Caco-2 (cell line): ENCODE measurements at places on chromosomes 12 and 14. TPM values are rescaled to one million over a fixed set of nuclear protein-coding genes. Genes with fewer than 3 reads are reported as not detected.
A peak's percentile ranks its signal among the peaks of the same experiment; 100 is the strongest.

DNA sequence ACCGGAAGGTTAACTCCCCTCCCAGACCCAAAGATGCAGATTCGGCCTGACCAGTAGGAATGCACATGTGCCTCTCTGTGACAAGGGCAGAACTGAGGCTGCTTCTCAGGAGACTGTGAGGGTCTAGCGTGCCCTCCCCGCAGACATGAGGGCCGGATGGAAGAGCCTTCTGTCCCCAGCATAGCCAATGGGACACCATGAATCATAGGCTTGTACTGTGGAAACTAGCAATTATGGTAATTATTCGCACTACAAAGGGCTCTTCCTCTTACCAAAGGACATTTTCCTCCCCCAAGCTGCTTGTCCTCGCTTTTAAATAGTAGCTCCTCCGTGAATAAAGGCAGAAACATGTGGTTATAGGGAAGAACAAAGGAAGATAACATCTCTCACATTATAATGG, 6.2 kb downstream of the COA8 start:
- no peaks in the 10 kb centered on the region for H3K36me3 ChIP-seq
- H3K4me3 ChIP-seq: no peak overlapping the region
- H3K27me3 ChIP-seq: no peaks in the 10 kb centered on the region
- no peaks in the 10 kb centered on the region for H3K4me1 ChIP-seq

- no peak overlapping the region for H3K4me3 ChIP-seq
- peak; percentile 43 for DNase-seq
- peak overlapping the region; percentile 70 for H3K27ac ChIP-seq
- H3K4me1 ChIP-seq: peaks cover 52% of the 10 kb centered on the region
- no peaks in the 10 kb centered on the region for H3K27me3 ChIP-seq
Observed at GRCh38 chr12:52238916-52239646, 6.0 kb downstream of the KRT7 start.

GRCh38 chr14:102504328-102504999, 5.1 kb downstream of the ANKRD9 start:
- no peak for DNase-seq
- peaks cover 10% of the 10 kb centered on the region for H3K4me1 ChIP-seq
- no peaks in the 10 kb centered on the region for H3K36me3 ChIP-seq
- H3K27ac ChIP-seq: no peak overlapping the region

GRCh38 chr12:54988402-54989054, 4.0 kb upstream of the TESPA1 start:
- DNase-seq: no peak
- no peaks in the 10 kb centered on the region for H3K4me1 ChIP-seq
- H3K27me3 ChIP-seq: no peaks in the 10 kb centered on the region; the same call in 1 of the 2 replicates

DNA sequence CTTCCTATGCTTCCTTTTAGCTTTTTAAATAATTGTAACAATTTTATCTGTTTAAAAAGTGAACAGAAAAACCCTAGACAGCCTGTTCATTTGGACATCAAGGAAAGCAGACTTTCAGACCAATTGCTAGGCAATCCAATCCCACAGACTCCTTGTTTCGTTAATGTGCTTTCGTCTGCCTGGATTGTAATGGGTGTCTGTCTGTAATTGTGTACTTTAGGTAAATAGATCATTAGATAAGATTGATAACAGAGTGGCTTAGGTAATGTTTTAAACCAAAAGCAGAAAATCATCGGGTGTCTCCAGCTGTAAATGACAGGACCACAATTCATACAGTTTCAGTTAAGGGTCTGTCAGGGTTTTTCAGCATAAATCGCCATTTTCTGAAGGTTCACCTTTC, 19.6 kb downstream of the CCDC60 start:
- H3K4me3 ChIP-seq: no peak overlapping the region
- no peak for DNase-seq
- peaks cover 8% of the 10 kb centered on the region; the same call in 1 of the 2 replicates for H3K4me1 ChIP-seq
- no peaks in the 10 kb centered on the region for H3K27me3 ChIP-seq

DNA sequence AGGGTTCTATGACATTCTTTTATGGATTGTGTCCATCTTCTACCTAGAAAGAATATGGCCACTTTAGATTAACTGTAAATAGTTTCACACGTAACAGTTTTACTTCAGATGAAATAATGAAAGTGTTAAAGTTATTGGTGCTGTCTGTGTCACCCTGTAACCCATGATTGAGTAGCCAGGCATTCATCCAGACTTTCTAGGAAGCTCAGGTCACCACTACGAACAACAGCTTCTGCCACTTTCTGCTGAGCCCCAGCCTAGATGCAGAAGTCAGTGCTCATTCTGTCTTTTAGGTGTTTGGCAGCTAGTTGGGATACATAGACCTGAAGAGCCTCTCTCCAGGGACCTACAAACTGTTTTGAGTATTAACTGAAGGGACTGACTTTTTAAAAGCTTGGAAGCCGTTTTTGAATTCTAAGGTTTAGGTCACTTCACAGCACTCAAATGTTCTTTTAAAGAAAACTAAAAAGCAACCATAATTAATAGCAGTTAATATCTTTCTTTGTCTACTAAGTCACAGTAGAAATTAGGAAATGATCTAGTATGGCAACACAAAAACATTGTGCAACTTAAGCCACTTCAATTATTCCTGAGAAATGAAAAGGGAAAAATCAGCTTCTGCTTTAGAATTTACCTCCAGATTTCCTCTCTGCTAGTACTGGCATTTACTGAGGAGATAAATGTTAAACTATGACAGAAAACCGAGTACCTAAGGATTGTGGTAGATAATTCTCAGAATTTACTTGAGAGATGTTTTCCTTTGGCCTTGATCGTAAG, 266.9 kb downstream of the CCDC91 start:
- H3K27ac ChIP-seq: no peak overlapping the region
- no peaks in the 10 kb centered on the region for H3K36me3 ChIP-seq
- no peak for DNase-seq
- H3K4me1 ChIP-seq: no peaks in the 10 kb centered on the region
- H3K4me3 ChIP-seq: no peak overlapping the region

DNA sequence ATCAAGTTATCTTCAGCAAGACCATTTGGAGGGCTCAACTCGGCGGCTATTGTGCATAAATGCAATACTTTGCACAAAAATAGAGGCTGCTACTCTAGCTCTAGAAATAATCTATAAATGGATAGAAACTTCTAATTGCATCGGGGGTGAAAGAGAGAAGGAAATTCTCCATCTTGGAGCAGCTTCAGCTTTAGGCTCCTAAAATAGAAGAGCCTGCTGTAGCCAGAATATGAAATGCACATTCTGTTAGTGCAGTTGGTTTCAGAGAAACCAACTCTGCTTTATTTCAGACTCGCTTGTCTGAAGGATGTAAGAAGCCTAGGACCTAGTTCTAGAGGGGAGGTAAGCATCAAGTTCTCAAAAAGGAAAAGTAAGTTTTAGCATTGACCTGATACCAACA, 38.1 kb downstream of the SNRPF start:
- no peak overlapping the region for H3K27ac ChIP-seq
- no peaks in the 10 kb centered on the region for H3K4me1 ChIP-seq
- DNase-seq: no peak

DNA sequence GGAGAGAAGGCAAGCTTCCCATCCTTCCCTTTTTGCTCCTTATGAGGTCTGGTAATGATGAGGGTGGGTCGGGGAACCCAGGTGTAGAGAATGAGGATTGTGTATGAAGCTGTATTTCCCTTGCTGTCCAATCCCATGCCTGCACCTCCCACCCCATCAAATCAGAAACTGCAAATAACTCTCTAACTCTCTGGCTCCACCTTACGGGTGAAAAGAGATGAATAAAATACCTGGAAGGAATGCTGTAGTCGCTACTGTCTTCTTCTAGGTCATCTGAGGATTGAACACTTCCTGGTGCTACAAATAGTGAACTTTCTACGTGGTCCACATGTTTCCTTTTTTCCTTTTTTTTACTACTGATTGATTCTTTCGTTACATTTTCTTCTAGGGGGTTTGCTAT, 38.9 kb upstream of the DICER1 start:
- H3K4me3 ChIP-seq: no peak overlapping the region
- peak; percentile 23 for DNase-seq
- H3K4me1 ChIP-seq: peaks cover 32% of the 10 kb centered on the region
- H3K27ac ChIP-seq: peak overlapping the region; percentile 46
- H3K27me3 ChIP-seq: no peaks in the 10 kb centered on the region

FBLN5 gene
- 9.2 and 13.9 TPM in 2 replicates for total RNA-seq

MIPOL1 gene
- 18.7 and 20.9 TPM in 2 replicates for total RNA-seq

MYF6 gene
- total RNA-seq: not detected in 2 replicates
